ENCODE measurements at places on chromosomes 4 and X.

GRCh38 chr4:176638992-176639391, 153.7 kb downstream of the VEGFC start:
- no peak for DNase-seq

DNA sequence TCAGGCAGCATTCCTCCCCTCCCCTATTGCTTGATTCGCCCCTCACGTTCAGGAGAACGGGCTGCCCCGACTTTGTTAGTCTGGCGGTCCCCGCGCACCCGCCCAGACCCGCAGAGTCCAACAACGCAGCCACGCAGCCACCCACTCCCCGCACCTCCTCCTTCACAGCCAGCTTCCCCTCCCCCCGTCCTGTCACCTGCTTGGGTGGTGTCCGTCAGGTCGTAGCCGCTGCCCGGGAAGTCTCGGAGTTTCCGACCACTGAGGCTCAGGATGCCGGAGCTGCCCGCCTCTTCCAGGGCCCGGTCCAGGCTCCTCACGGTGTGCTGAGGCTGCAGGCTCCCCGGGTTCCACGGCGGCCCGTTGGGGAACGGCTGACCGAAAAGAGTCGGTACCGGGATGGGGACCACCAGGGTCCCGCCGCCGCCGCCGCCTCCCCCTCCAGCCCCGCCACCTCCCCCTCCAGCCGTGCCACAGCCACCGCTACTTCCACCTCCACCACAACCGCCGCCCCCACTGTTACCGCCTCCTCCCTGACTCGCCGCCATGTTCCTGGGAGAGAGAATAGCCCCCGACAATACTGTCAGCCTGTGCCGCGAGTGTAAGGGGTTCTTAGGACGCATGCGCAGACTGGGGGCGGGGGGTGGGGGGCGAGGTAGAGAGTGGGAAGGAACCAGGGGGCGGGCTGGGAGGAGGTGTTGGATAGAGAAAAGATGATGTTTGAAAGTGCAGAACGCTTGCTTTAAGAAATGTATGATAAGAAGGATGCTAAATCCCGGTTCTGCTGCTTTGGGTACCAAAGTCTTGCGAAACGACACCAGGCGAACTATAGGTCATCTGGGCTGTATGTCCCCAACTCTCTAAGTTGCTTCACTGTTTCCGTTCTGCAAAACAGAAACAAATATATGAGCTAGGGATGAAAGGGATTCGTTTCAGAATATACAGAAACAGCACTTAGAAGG, at the start of gene LRCH2:
TSS of gene LRCH2 (minus strand) at position 600 of the 959 bp plus-strand sequence. CDS start at position 545, 55 bp downstream.
- DNase-seq, result no peak

DNA sequence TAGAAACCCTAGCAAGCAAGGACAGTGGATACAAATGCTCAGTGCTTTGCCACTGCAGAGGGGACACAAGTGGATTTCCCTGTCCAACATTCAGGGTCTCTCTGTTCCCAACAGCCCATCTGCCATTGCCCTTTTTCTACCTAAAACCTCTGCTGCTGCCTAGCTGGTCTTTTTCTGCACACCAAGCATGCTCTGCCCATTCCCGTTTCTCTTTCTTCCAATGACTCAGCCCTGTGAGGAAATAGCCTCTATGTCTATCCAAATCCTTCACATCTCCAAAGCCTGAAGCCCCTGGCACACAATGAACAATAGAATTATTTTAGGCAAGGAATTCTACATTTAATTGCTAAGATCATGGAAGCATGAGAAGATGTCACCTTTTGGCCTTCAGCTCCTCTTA, 5.7 kb upstream of the AMELX start:
- no peak for DNase-seq

- no peak for DNase-seq
Observed at GRCh38 chr4:140472156-140472555, 25.9 kb downstream of the MGAT4D start.

GRCh38 chr4:99878604-99879003, 15.6 kb downstream of the LAMTOR3 start:
- DNase-seq, result no peak

GRCh38 chrX:75522565-75523431, at the start of gene ZDHHC15:
ZDHHC15 (minus strand) TSS chrX:75523037; CDS start chrX:75523024, 13 bp downstream.
- peak; percentile 26 for DNase-seq

- DNase-seq, result no peak
Observed at GRCh38 chr4:82886147-82886942, 4.6 kb downstream of the SEC31A start.

DNA sequence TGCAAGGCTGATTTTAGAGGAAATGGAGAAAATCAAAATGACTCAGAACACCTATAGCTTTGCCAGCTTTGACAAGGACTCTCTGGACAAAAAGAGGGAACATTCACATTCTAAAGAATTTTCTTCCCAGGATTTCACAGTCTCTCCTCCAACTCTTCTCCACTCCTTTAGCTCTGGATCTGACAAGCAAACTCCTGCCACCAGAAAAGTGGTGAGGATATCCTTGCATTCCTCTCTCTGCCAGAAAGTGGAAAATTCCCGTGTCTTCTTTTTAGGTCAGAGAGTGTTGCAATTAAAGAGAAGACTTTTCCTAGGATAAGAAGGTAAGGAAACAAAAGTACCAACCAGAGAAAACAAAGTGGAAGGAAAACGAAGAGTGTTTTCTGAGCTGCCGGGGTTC, 16.1 kb upstream of the PDGFRA start:
- no peak for DNase-seq

DNA sequence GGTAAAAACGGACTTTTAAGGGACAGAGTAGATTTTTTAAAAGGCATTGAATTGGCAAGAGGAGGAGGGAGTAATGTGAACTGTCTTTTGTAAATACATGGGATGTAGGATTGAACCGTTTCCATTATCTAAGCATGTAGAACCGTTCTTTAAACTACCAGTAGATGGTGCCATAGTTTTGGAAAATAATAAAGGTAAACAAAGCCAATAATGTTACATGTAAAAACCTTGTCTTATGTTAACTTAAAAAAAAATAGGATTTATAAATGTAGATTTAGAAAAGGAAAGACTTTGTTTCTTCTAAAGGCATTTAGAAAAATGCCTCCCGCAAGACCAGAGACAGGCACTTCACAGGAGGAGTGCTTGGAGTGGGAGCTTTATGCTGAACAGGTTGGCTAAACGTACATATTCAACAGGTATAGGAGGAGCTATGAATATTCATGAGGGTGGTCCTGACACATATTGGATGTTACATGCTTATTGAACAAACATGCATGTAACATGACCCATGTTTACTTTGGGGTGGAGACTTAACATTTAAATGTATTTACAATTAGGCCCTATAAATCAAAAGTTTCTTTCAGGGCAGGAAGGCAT, 45.5 kb upstream of the FAM241A start:
- no peak for DNase-seq

DNA sequence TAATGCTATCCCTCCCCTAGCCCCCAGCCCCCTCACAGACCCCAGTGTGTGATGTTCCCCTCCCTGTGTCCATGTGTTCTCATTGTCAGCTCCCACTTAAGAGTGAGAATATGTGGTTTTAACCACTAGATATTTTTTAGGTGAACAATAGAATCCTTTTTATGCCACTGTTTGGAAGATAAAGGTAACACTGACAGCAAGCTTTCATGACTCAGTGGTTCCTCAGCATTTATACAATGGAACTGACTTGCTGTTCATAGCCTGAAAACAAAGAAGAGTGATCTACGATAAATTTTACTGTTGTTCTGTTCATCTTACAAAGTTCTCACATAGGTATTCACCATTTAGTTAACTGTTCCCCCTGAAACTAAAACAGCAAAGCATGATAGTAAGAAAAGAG, 147.8 kb downstream of the ARHGAP10 start:
- DNase-seq, result no peak

- DNase-seq, result no peak
Observed at GRCh38 chr4:55303760-55304165, 42.3 kb upstream of the SRD5A3 start.

DNA sequence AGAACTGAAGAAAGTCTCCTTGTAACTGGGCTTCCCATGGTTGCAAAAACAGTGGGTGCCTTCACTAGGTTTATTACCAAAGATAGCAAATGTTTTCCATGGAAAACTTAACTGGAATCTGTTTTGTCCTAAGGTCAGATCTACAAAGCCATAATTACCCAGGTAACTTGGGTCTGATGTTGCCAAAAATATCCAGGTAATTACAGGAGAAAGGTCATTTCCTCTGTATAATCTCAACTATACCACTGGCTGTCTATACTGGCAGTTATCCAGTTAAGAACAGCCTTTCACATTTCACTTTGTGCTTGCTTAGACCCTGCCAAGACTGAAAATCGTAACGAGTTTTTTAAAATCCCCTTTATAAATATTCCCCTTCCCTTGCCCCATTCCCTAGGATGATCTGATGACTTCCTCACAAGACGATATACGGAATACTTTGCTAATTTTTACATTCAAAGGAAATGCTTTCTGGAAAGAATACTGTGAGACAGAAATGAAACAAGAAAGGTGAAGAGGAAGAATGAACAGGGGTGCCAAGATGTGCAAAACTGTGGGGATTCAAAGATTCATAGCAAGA, 105.5 kb downstream of the MAML3 start:
- DNase-seq, result no peak

GRCh38 chr4:11467931-11468330, 39.2 kb upstream of the HS3ST1 start:
- no peak for DNase-seq

DNA sequence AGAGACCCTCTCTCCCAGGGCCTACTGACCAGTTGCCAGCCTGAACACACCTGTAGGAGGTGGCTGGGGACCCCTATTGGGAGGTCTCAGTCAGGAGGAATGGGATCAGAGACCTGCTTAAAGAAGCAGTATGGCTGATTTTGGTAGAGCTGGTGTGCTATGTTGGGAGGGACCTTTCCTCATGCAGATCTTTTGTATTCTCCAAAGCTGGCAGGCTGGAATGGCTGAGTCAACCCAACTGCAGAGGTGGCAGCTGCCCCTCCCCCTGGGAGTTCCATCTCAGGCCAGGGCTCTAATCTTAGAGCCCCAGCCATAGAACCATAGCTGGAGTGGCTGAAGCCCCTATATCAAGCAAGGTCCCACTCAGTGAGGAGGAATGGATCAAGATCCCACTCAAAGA, 279.3 kb upstream of the BMP3 start:
- no peak for DNase-seq

DNA sequence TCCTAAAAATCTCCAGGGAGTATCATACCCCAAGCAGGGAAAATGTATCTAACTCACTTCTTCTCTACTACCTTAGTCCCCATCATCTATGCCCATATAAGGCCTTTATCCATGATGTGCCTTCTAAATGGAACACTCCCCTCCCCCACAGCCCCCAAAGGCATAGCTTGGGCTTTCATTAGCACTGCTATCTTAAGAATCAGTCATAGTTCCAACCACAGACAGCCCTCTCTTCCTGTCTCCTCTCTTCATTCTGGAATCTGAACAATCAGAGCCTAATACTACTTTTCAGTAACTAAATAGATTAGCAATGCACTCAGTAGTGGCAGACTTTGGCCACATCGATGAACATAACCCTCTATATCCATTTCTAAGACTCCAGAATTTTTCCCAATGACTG, 313.2 kb upstream of the DKK2 start:
- no peak for DNase-seq

GRCh38 chr4:57580710-57581599, 470.8 kb upstream of the IGFBP7 start:
- no peak for DNase-seq

GRCh38 chrX:68732906-68733493, 85.5 kb downstream of the STARD8 start:
- DNase-seq, result peak; percentile 63

DNA sequence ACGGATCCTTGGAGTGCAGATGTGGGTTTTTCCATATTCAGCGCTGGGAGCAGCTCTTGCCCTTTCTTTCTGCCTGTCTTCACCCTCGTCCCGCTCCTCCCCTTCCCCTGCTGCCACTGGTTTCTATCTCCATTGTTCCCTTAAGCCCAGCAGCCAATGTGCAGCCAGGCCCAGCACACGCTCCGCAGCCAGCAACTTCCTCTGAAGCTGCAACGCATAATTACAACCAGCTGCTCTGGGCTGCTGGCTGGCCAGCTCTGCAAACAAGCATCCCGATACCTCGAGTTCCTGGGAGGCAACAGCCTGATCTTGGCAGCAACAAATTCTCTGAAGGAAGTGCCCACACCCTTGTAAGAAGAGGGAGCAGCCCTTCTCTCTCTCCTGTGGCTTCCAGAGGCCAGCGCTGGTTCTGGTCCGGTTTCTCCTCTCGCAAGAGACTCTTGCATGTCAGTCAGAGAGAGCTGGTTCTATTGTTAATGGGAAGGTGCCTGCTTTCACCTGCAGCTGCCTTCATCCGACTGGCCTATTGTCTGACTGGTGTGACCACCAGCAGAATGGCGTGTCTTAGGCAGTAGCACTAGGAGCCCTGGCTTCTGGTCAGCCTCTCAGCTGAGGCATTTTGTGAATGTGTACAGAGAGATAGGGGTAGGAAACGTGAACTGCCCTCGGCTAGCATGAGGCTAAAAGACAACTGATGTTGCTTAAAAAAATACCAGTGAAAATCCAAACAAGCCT, 83.8 kb upstream of the MAML3 start:
- DNase-seq, result no peak

DNA sequence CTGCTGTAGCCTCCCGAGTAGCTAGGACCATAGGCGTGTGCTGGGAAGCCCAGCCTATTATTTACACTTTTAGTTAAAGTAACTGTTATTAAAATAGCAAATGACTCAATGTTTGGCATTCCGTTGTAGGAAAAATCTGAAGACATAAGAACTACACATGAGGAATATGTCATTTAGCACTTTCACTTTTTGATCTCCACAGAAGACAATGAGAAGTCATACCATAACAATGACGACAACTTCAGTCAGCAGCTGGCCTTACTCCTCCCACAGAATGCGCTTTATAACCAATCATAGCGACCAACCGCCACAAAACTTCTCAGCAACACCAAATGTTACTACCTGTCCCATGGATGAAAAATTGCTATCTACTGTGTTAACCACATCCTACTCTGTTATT, 6.7 kb downstream of the GPR34 start:
- DNase-seq, result no peak

- no peak for DNase-seq
Observed at GRCh38 chr4:159075531-159075932, 27.3 kb upstream of the RAPGEF2 start.

DNA sequence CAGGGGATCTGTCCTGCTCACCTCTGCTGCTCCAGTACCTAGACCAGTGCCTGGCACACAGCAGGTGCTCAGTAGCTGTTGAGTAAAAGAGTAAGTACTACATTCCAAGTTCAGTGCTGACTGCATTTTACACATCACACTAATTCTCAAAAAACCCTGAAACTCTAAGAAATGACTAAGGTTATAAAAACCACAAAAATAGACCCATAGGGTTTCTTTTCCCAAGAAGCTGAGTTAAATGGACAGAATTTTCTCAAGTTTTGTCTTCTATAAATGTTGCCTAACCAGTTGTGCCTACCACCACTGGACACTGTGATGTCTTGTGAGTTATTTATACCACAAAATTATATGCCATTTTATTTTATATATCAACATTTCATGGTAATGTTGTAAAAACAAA, 78.9 kb upstream of the RXFP1 start:
- DNase-seq, result no peak

GRCh38 chr4:1469607-1470392, 63.6 kb upstream of the NKX1-1 start:
- DNase-seq, result no peak
